ENCODE measurements at places on chromosomes 7 and 10. TPM values are rescaled to one million over a fixed set of nuclear protein-coding genes. Genes with fewer than 3 reads are reported as not detected.

Gene PLCE1
- total RNA-seq = 8.6 TPM

Gene FEZF1
- total RNA-seq = not detected

Gene PGAM2
- 45.8 TPM for total RNA-seq

Gene TUBB8
- total RNA-seq = not detected

Gene ODAD2
- total RNA-seq = 0.69 TPM

Gene CTBP2
- 36.7 TPM for total RNA-seq
